ENCODE measurements at places on chromosomes 12 and 14. TPM values are rescaled to one million over a fixed set of nuclear protein-coding genes. Genes with fewer than 3 reads are reported as not detected.
A peak's percentile ranks its signal among the peaks of the same experiment; 100 is the strongest.

- DNase-seq, result peak; percentile 83
- H3K4me1 ChIP-seq, result no peaks in the 10 kb centered on the region
- H3K27me3 ChIP-seq, result no peaks in the 10 kb centered on the region
- H3K4me3 ChIP-seq, result peak overlapping the region; percentile 34
These were observed 33.2 kb upstream of the PPP1R13B start for GRCh38 chr14:103880348-103881267.

DNA sequence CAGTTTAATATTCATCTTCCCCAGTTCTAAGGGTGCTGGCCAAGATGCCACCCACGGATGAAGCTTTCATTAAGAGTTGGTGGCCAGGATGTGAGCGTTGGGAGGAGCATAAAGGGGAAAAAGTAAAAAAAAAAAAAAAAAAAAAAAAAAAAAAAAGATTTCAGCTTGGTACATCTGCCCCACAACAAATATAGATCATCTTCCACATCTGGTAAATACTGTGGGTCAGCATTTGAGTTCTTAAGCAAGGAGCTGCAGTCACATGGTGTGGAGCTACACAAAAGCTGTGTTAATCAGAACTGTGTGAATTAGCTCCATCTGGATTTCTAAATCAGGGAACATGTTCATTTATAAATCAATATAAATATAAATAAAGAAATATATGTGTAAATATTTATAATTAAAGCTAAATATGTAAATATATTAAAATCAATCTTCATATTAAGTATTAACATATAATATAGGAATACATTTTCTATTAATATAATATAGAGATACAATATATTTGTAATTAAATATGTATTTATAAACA is 262.3 kb downstream of the NUAK1 start:
- no peaks in the 10 kb centered on the region for H3K27me3 ChIP-seq
- no peak overlapping the region for H3K27ac ChIP-seq
- no peaks in the 10 kb centered on the region for H3K36me3 ChIP-seq
- no peak overlapping the region for H3K4me3 ChIP-seq
- H3K4me1 ChIP-seq, result no peaks in the 10 kb centered on the region

- no peaks in the 10 kb centered on the region for H3K36me3 ChIP-seq
- no peak overlapping the region for H3K27ac ChIP-seq
- H3K4me3 ChIP-seq, result no peak overlapping the region
- H3K27me3 ChIP-seq, result no peaks in the 10 kb centered on the region
- no peak for DNase-seq
These were observed 6.7 kb upstream of the RPS6KA5 start for GRCh38 chr14:91067186-91067585.

The NUBPL gene
- 10.7 TPM for total RNA-seq

- no peaks in the 10 kb centered on the region for H3K27me3 ChIP-seq
- H3K4me1 ChIP-seq, result peaks cover 17% of the 10 kb centered on the region
- no peaks in the 10 kb centered on the region for H3K36me3 ChIP-seq
- H3K4me3 ChIP-seq, result no peak overlapping the region
- no peak for DNase-seq
These were observed 1.1 kb downstream of the BEGAIN start for GRCh38 chr14:100586153-100586402.

- no peaks in the 10 kb centered on the region for H3K27me3 ChIP-seq
- no peaks in the 10 kb centered on the region for H3K4me1 ChIP-seq
- no peak overlapping the region for H3K4me3 ChIP-seq
- no peaks in the 10 kb centered on the region for H3K36me3 ChIP-seq
- no peak overlapping the region for H3K27ac ChIP-seq
- DNase-seq, result peak; percentile 44
These were observed 3.2 kb upstream of the KRT2 start for GRCh38 chr12:52655251-52655650.

- H3K4me3 ChIP-seq, result no peak overlapping the region
- H3K27ac ChIP-seq, result no peak overlapping the region
- no peak for DNase-seq
These were observed 338.6 kb downstream of the SYT1 start for GRCh38 chr12:79203058-79203647.

DNA sequence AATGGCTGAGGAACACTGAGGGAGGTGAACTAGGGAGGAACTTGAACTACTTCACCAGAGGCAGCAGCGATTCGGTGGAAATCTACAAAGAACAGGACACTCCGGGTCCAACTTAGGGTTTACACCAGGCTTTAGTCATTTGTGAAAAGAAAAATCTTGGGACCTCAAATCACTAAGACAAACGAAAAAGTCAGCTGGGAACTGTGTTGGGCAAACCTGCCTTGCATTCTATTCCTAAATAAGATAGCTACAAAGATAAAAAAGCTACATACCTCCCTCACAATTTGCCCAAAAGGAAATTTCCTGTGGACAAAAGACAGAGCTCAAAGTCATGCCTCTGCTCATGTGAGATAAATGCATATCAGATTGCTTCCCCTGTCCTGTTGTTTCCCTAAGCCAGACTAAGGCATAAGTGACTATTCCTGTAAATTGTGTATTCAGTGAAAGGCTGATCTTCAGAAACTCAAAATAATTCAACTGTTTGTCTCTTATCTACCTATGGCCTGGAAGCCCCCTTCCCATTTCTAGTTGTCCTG is 106.6 kb downstream of the APAF1 start:
- H3K27me3 ChIP-seq, result no peaks in the 10 kb centered on the region
- H3K27ac ChIP-seq, result no peak overlapping the region
- DNase-seq, result no peak
- H3K4me3 ChIP-seq, result no peak overlapping the region

DNA sequence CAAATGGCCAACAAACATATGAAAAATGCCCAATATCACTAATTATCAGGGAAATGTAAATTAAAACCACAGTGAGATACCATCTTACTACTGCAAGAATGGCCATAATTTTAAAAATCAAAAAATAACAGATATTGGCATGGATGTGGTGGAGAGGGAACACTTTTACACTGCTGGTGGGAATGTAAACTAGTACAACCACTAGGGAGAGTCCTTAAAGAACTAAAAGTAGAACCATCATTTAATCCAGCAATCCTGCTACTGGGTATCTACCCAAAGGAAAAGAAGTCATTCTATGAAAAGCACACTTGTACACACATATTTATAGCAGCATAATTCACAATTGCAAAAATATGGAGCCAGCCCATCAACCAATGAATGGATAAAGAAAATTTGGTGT is 459.7 kb downstream of the GXYLT1 start:
- no peak overlapping the region for H3K27ac ChIP-seq
- no peaks in the 10 kb centered on the region for H3K27me3 ChIP-seq
- H3K36me3 ChIP-seq, result no peaks in the 10 kb centered on the region
- no peak for DNase-seq
- no peak overlapping the region for H3K4me3 ChIP-seq
- H3K4me1 ChIP-seq, result no peaks in the 10 kb centered on the region

GRCh38 chr14:103733651-103734050 is 18.0 kb downstream of the ZFYVE21 start:
- no peak for DNase-seq
- no peak overlapping the region for H3K27ac ChIP-seq
- no peak overlapping the region for H3K4me3 ChIP-seq
- H3K4me1 ChIP-seq, result no peaks in the 10 kb centered on the region
- no peaks in the 10 kb centered on the region for H3K27me3 ChIP-seq

The CYP27B1 gene
- total RNA-seq, result 0.33 TPM

The ATL1 gene
- total RNA-seq, result 2.6 TPM

The IL31 gene
- not detected for total RNA-seq

DNA sequence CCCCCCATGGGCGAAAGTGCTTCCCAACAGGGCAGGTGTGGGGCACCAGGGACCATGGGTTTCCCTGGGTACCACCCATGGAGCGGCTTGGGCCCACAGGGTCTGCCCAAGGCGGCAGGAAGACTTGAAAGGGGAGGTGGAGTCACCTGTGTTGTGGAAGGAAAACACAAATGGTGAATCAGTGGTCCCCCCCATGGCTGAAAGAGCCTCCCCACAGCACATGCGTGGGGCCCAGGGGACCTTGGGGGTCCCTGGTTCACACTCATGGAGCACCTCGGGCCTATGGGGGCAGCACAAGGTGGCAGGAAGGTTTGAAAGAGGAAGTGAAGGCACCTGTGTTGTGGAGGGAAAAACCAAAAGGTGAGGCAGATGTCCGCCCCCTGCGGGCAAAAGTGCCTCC is 581.9 kb downstream of the ALG10 start:
- no peaks in the 10 kb centered on the region for H3K4me1 ChIP-seq
- no peak overlapping the region for H3K4me3 ChIP-seq
- H3K36me3 ChIP-seq, result no peaks in the 10 kb centered on the region
- H3K27me3 ChIP-seq, result no peaks in the 10 kb centered on the region
- no peak overlapping the region for H3K27ac ChIP-seq
- DNase-seq, result no peak

GRCh38 chr12:48445538-48445937 is 26.8 kb upstream of the ANP32D start:
- no peaks in the 10 kb centered on the region for H3K4me1 ChIP-seq
- H3K36me3 ChIP-seq, result no peaks in the 10 kb centered on the region
- H3K4me3 ChIP-seq, result no peak overlapping the region
- no peak for DNase-seq
- H3K27me3 ChIP-seq, result no peaks in the 10 kb centered on the region

- no peaks in the 10 kb centered on the region for H3K27me3 ChIP-seq
- H3K4me3 ChIP-seq, result no peak overlapping the region
- peaks cover 7% of the 10 kb centered on the region for H3K4me1 ChIP-seq
These were observed 15.1 kb upstream of the GRIP1 start for GRCh38 chr12:66693901-66694513.

GRCh38 chr12:102990419-102990818 is 32.9 kb downstream of the ASCL1 start:
- H3K27ac ChIP-seq, result no peak overlapping the region
- H3K4me1 ChIP-seq, result no peaks in the 10 kb centered on the region
- no peaks in the 10 kb centered on the region for H3K36me3 ChIP-seq
- no peak for DNase-seq
- H3K27me3 ChIP-seq, result no peaks in the 10 kb centered on the region
- H3K4me3 ChIP-seq, result no peak overlapping the region

- H3K4me1 ChIP-seq, result peaks cover 80% of the 10 kb centered on the region
- H3K4me3 ChIP-seq, result no peak overlapping the region
- no peaks in the 10 kb centered on the region for H3K27me3 ChIP-seq
- peak overlapping the region; percentile 95 for H3K27ac ChIP-seq
- H3K36me3 ChIP-seq, result no peaks in the 10 kb centered on the region
These were observed 6.1 kb upstream of the NUAK1 start for GRCh38 chr12:106144847-106145246.

The SYCP3 gene
- not detected for total RNA-seq

- no peaks in the 10 kb centered on the region for H3K27me3 ChIP-seq
- no peaks in the 10 kb centered on the region for H3K36me3 ChIP-seq
- H3K27ac ChIP-seq, result no peak overlapping the region
These were observed 149.1 kb upstream of the ATP2B1 start for GRCh38 chr12:89857652-89858274.

- no peak for DNase-seq
- H3K4me3 ChIP-seq, result no peak overlapping the region
- H3K36me3 ChIP-seq, result no peaks in the 10 kb centered on the region
- H3K27ac ChIP-seq, result no peak overlapping the region
- no peaks in the 10 kb centered on the region for H3K27me3 ChIP-seq
These were observed 83.2 kb downstream of the TTC9 start for GRCh38 chr14:70724944-70725343.

The SRGAP1 gene
- 1.4 TPM for total RNA-seq

DNA sequence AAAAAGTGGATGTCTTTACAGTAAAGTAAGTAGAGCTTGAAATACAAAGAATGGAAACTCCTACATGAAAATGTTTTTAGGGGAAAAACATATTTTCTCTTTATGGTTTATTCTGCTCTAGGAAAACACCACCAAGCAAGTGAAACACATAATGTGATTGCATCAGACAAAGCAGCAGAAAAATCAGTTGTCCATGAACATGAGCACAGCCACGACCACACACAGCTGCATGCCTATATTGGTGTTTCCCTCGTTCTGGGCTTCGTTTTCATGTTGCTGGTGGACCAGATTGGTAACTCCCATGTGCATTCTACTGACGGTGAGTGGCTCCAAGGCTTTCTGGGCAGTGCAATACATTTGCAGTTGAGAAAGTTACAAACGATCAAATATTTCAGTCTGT is 42.6 kb upstream of the PLEKHD1 start:
- no peaks in the 10 kb centered on the region for H3K36me3 ChIP-seq
- no peak overlapping the region for H3K27ac ChIP-seq
- DNase-seq, result no peak
- no peak overlapping the region for H3K4me3 ChIP-seq
- H3K27me3 ChIP-seq, result no peaks in the 10 kb centered on the region

DNA sequence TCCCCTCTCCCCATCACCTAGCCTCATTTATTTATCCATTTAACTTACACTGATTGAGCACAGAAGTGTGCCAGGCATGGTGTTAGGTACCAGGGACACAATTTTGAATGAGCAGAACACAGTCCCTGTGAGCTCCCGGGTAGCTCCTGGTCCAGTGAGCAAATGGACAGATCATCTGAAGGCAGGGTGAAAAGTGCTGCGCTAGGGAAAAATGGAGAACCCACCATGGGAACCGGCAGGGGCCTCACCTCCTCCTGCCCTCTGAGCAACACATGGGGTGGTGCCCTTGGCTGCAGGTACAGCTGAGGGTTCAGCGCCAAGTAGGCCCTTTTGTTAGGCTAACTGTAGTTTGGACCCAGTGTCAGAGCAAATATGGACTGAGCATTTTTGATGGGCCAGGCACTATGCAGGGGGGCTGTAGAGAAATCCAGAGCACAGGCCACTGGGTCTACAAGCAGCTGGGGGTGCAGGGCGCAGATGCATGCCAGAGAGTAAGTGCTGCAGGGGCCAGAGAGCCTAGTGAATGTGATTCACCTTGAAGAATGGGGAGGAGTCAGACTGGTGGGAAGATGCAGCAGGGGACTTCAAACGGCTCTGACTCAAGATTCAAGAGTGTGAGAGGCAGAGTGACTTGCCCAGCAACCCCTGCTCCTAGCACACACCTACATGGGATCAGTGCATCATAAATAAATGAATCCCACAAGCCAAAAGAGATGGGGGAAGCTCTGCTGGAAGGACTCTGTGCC is 28.2 kb downstream of the LTBP2 start:
- peaks cover 47% of the 10 kb centered on the region for H3K4me1 ChIP-seq
- no peak for DNase-seq

GRCh38 chr12:102342281-102343006 is 137.9 kb downstream of the IGF1 start:
- no peaks in the 10 kb centered on the region for H3K4me1 ChIP-seq
- H3K4me3 ChIP-seq, result no peak overlapping the region
- no peaks in the 10 kb centered on the region for H3K36me3 ChIP-seq
- no peak for DNase-seq
- H3K27ac ChIP-seq, result peak overlapping the region; percentile 56
- H3K27me3 ChIP-seq, result no peaks in the 10 kb centered on the region

The ASCL1 gene
- not detected for total RNA-seq
